CD14-positive monocyte (primary cell): ENCODE measurements at places on chromosomes 5 and 9. TPM values are rescaled to one million over a fixed set of nuclear protein-coding genes. Genes with fewer than 3 reads are reported as not detected.

FST gene
- polyA plus RNA-seq, result not detected

ZNG1F gene
- polyA plus RNA-seq, result 4.7 TPM

GLRX gene
- 555 TPM for polyA plus RNA-seq

MYORG gene
- 0.01 and 0.03 TPM in 2 replicates for polyA plus RNA-seq

OR13F1 gene
- polyA plus RNA-seq, result not detected

GRCh38 chr5:123874600-123875201 lies 362.7 kb downstream of the CSNK1G3 start:
- no peak for DNase-seq
- H3K4me1 ChIP-seq, result no peaks in the 10 kb centered on the region
- H3K36me3 ChIP-seq, result no peaks in the 10 kb centered on the region
- H3K27ac ChIP-seq, result no peak overlapping the region
- H3K27me3 ChIP-seq, result no peaks in the 10 kb centered on the region
- no peak overlapping the region for H3K4me3 ChIP-seq

GRCh38 chr9:133691191-133691590 lies 47.0 kb downstream of the SARDH start:
- no peaks in the 10 kb centered on the region for H3K36me3 ChIP-seq
- no peak for DNase-seq
- no peaks in the 10 kb centered on the region for H3K4me1 ChIP-seq
- no peak overlapping the region for H3K4me3 ChIP-seq

GRCh38 chr9:20397348-20397747 lies 225.0 kb downstream of the MLLT3 start:
- no peak for DNase-seq
- no peaks in the 10 kb centered on the region for H3K27me3 ChIP-seq
- no peaks in the 10 kb centered on the region for H3K36me3 ChIP-seq
- H3K4me1 ChIP-seq, result no peaks in the 10 kb centered on the region
- no peak overlapping the region for H3K27ac ChIP-seq
- H3K4me3 ChIP-seq, result no peak overlapping the region

DNA sequence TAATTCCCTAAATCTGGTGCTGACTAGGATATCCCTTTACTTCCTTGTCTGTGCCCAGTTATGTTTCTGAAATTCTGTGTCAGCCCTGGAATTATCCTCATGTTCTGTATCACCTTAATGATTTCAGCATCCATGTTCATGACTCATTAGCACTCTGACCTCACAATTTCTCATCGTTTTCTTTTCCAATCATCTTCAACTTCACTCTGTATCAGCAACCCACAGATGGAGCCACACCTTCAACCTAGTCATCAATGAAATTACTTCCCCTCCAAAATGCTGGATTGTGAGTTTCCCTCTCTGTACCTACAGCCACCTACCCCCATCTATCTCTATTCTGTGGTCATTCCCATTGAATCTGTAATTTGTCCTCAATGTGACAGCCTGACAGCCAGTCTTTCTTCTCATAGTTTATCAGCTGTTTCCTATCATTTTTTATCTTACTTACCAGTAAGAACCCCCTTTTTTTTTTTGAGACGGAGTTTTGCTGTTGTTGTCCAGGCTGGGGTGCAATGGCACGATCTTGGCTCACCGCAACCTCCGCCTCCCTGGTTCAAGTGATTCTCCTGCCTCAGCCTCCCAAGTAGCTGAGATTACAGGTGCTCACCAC lies 3.1 kb upstream of the IL6ST start:
- peak; percentile 87 for DNase-seq
- H3K27ac ChIP-seq, result no peak overlapping the region
- no peak overlapping the region for H3K4me3 ChIP-seq
- no peaks in the 10 kb centered on the region for H3K36me3 ChIP-seq

DNA sequence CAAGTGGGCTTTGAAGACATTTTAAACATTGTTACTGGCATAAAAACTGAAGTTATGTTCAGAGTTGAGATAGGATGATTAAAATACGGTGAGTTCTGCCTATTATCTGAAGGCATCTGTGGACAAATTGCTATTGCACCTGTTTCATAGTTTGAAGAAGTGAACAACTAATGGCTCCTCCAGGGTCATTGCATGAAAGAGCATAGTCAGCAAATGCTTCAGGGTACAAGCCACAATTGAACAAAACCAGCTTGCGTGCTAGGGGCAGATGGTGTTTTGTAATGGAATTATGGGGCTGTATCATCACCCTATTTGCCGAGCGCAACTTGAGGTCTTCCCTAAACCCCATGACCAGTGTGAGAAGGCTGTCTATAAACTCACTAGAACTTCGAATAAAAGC lies 369.1 kb downstream of the MTRR start:
- H3K4me1 ChIP-seq, result no peaks in the 10 kb centered on the region
- H3K27me3 ChIP-seq, result no peaks in the 10 kb centered on the region
- H3K4me3 ChIP-seq, result no peak overlapping the region
- no peak for DNase-seq
- H3K27ac ChIP-seq, result no peak overlapping the region

DNA sequence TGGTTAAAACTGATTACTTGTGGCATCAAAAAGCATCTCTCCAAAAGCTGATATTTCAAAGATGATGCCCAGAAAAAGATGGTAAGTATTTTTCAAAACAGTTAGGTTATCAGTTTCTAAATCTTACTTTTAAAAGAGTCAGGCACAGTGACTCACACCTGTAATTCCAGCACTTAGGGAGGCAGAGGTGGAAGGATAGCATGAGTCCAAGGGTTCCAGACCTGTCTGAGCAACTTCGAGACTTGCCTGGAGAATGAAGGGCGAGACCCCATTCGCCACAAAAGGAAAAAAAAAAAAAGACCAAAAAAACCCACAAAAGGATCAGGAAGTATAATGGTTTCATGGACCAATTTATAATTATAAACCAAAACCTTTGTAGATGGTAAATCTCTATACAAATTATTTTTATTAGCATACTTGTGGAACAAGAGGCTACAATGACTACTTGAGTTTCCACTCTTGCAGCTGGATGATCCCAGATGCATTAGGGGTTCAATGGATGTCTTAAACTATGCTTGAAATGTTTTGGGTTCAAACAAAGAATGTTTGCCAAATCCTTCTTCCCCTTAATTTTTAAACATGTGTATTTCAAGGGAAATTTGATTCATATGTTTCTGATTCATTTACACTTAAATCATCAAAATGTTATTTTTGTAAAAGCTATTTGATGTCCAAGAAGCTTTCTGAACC lies 96.1 kb downstream of the ADAMTSL1 start:
- H3K27me3 ChIP-seq, result no peaks in the 10 kb centered on the region
- no peak overlapping the region for H3K27ac ChIP-seq
- no peak for DNase-seq
- no peaks in the 10 kb centered on the region for H3K36me3 ChIP-seq
- H3K4me1 ChIP-seq, result no peaks in the 10 kb centered on the region

- no peak overlapping the region for H3K4me3 ChIP-seq
- H3K4me1 ChIP-seq, result no peaks in the 10 kb centered on the region
- no peak overlapping the region for H3K27ac ChIP-seq
- no peak for DNase-seq
Observed at GRCh38 chr5:132019337-132019736, 7.9 kb upstream of the ACSL6 start.

DNA sequence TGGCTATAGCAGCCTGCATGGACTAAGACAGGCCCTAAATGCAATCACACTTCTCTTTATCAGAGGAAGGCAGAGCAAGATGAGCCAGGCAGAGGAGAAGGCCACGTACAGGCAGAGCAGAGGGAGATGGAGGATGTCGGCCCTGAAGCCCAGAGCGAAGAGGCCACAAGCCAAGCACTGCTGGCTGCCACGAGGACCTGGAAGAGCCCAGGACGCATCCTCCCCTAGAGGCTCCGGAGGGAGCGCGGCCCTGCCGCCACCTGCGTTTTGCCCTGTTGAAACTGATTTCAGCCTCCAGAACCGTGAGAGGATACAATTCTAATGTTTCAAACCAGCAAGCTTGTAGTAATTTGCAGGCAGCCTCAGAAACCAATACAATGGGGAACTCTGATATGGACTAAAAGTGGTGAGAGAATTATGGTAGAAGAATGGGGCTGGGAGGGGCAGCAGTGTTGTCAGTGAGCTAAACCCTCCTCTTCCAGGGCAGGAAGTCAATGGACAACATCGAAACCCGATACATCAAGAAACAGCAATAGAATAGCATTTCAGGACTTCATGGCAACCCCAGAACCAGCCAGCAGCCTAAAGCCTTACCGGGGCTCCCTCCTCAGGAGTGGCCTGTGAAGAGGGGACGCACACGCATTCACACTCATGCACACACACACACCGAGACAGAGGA lies 32.6 kb downstream of the ADAMTS2 start:
- no peaks in the 10 kb centered on the region for H3K36me3 ChIP-seq
- H3K4me3 ChIP-seq, result no peak overlapping the region
- DNase-seq, result no peak
- H3K27ac ChIP-seq, result no peak overlapping the region

GRCh38 chr5:81794226-81794625 lies 43.3 kb upstream of the SSBP2 start:
- no peak for DNase-seq
- H3K27me3 ChIP-seq, result no peaks in the 10 kb centered on the region
- no peaks in the 10 kb centered on the region for H3K4me1 ChIP-seq
- no peak overlapping the region for H3K4me3 ChIP-seq
- H3K36me3 ChIP-seq, result no peaks in the 10 kb centered on the region

- no peak overlapping the region for H3K4me3 ChIP-seq
- peaks cover 52% of the 10 kb centered on the region for H3K4me1 ChIP-seq
- no peak overlapping the region for H3K27ac ChIP-seq
- DNase-seq, result no peak
- no peaks in the 10 kb centered on the region for H3K27me3 ChIP-seq
- H3K36me3 ChIP-seq, result no peaks in the 10 kb centered on the region
Observed at GRCh38 chr5:177452688-177453638, 6.3 kb downstream of the PRR7 start.
